ENCODE measurements at places on chromosomes 1 and 21. TPM values are rescaled to one million over a fixed set of nuclear protein-coding genes. Genes with fewer than 3 reads are reported as not detected.

Gene LRRC8B
- 3.4 TPM for total RNA-seq

DNA sequence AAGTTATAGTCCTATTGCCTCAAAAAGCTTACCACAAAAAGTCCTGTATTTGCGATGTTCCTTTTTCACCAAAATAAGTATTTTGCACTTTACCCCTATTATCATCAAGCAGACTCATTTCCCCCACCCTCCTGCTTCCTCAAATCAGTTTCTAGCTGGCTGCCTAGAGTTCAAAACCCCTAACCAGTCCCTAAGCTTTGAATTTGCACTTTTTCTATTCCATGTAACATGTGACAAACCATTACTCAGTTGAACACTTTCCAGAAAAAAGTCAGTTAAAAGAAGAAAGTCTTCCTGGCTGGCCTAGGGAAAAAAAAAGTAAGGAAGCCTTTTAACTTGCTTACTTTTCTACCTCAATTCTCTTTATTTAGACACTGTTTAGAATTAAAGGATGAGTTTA lies 8.2 kb downstream of the CEP170 start:
- no peak for DNase-seq

DNA sequence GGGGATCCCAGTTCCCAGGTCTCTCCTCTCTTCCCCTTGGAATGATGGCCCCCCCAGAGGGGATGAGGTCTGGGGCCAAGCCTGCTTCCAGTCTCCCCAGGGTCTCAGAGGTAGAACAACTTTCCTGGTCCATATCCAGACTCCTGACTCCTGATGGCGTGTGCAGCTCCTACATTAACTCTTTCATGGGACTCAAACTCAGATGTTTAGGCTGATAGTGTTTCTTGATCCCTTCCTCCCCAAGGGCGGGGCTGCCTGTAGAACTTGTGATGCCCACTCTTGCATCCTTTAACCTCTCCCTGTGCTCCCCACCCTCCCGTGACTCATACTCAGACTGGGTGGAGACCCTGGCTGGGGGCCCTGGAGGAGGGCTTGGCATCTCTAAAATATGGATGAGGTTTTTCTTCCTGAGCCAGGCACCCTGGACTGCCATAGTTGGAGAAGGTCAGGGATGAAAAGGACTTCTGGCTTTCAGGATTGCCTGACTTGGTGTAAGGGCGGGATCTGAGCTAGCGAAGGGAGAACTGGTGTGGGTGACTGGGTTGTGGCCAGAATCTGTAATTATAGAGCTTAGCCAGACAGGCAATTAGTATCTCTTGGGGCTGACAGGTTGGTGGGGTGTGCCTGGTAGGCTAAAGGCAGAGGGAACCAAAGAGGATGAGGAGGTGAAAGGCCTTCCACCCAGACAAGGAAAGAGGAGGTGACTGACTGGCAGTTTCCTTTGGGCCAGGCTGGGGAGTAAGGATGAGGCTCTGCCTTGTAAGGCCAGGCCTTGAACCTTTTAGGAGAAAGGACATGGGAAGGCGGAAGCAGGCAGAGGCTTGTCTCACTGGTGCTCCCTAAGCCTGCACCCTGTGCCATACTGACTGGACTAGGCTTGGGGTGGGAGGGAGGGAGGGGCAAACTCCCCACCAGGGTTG lies 1.5 kb downstream of the ATP8B2 start:
- peak; percentile 81 for DNase-seq

- no peak for DNase-seq
These were observed 78.9 kb downstream of the CD46 start for GRCh38 chr1:207830788-207831187.

- no peak for DNase-seq
These were observed 110.4 kb downstream of the RERE start for GRCh38 chr1:8706995-8707396.

Gene ELAVL4
- 0.41 TPM for total RNA-seq

- DNase-seq: no peak
These were observed 69.0 kb upstream of the RAVER2 start for GRCh38 chr1:64675718-64676345.

GRCh38 chr1:222994511-222995235 lies 148.4 kb downstream of the TLR5 start:
- DNase-seq: no peak

All from right cardiac atrium (tissue), 5 donors.